ENCODE measurements at places on chromosomes 6 and 20.

- DNase-seq = no peak
These were observed 79.7 kb downstream of the EDN1 start for GRCh38 chr6:12369781-12370262.

GRCh38 chr20:50338479-50339391, 148.1 kb downstream of the CEBPB start:
- peak; percentile 67 for DNase-seq

- DNase-seq = no peak
These were observed 293.0 kb upstream of the CNR1 start for GRCh38 chr6:88459189-88459588.

GRCh38 chr6:100152201-100152600, 158.2 kb upstream of the MCHR2 start:
- DNase-seq = no peak

GRCh38 chr20:15763366-15763765, 809.9 kb downstream of the KIF16B start:
- no peak for DNase-seq

GRCh38 chr20:46994341-46994740, 99.7 kb downstream of the EYA2 start:
- DNase-seq = no peak

DNA sequence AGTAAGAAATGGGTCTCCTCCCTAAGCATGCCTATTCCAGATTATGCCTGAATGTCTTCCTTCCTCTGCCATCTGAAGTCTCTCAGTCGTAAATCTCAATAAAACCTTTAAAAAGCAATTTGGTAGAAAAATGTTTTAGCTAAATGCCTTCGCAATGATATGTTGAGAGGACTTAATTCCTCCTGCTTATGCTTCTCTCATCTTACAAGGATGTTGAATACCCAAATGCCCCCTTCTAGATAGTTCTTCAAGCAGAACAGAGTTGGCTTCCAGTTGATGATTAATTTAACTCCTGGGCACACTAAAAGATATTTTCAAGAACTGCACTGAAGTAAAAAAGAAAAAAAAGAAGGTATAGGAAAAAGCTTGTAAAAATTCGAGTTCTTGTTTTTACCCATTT, 275.0 kb upstream of the SPTLC3 start:
- no peak for DNase-seq

DNA sequence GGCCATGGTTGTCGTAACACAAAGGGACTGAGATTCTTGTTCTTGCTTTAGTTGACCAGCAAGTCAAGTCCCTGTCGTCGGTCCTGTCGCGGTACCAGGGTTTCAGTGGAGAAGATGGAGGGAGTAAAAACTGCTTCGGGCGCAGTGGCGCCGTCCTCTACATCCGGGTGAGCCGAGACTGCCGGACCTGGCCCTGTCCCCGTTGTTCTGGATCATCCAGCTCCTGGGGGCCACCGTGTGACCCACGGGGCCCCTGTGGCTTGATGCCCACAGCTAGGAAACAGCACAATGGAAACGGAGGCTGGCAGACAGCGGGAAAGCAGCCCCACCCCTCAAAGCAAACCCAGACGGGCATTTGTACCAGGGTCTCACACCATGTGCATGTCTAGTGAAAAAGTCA, 15.0 kb downstream of the MTG2 start:
- DNase-seq = no peak

- no peak for DNase-seq
These were observed 52.9 kb upstream of the GPR31 start for GRCh38 chr6:167210375-167211294.

GRCh38 chr6:70398783-70399728, 14.3 kb upstream of the FAM135A start:
- DNase-seq = peak; percentile 13

DNA sequence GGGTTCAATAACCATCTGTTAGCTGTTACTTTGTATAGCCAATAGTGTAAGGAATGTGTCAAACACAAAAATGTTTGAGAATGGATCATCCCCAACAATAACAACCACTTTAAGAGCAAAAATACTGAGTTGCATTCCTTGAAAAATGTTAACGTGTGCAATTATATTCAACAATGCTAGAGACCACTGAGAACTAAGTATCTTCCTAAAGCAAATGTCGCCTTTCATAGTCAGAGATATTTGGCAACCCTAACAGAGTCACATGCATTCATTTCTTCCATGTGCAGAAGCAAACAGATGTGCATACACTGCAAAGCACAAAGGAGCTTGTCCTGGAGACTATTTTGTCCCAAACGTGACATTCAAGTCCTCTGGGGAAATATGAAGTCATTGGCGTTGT, 448.6 kb downstream of the GJA1 start:
- peak; percentile 74 for DNase-seq

- no peak for DNase-seq
These were observed 1.9 kb downstream of the FAM135A start for GRCh38 chr6:70415247-70415646.

GRCh38 chr20:10739134-10739533, 65.3 kb upstream of the JAG1 start:
- DNase-seq = no peak

DNA sequence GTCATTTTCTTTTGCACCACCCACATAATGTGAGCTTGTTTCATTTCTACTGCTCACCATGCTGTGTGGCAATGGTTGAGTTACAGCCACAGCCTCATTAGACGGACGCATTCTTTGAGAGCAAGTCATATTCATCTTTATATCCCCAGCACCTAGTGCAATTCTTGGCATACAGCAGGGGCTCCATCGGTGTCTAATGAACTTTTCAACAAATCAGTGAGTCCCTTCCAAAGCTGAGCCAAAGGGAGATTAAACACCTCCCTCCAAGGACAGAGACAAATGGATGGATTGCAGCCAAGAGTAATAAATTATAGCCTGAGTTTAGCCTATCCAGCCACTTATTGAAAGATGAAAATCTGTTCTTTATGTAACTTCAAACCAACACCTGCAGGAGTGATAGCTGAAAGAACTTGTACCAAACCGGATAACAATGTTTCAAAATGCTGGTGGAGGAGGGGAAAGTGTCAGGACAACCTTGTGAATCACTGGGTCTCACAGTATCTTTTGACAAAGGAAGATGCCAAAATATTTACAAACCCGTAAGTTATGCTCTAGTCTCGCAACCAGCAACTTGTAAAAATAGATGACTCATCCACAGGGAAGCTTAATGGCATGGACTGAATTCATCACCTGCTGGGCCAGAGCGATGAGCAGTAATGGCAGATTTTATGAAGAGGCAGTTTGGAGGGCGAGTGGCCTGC, 139.0 kb downstream of the PXDC1 start:
- peak; percentile 95 for DNase-seq

DNA sequence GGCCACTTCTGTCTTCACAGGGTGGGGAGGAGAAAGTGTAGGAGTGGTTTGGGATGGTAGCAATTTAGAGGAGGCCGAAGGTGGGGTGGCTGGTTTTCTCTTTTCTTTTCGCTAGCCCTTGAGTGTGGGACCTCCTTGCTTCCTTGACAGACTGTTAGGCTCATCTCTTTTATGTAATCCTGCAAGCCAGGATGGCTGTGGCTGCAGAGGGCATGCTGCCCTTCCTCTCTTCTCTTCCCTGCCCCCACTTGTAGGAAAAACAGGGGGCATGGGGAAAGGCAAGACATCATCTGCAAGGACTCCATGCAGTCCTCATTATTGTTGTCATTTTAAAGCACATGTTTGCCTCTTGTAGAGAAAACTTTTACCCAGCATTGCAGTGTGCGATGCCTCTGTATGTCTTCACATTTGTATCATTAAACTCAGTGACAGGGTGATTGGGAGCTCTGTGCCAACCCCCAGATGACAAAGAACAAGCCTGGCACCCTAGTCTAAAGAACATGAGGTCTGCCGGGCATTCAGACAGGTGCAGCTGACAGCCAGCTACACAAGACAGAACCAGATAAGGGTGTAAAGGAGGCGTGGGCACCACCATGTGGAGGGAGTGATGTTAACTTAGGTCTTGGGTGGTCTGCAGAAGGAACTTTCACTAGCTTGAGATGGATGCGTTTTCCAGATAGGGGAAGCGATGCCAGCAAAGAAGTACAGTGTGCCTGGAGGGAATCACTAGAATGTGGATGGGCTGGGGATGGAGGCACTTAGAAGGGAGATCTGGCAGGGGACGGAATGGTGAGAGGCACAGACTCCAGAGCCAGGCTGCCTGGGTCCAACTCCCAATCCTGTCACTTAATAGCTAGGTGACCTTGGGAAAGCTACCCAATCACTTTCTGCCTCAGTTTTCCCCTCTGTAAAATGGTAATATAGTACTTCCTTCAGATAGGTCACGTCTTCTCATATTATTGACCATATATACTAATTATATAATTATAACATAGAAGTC, 207.6 kb downstream of the TBC1D7 start:
- no peak for DNase-seq

DNA sequence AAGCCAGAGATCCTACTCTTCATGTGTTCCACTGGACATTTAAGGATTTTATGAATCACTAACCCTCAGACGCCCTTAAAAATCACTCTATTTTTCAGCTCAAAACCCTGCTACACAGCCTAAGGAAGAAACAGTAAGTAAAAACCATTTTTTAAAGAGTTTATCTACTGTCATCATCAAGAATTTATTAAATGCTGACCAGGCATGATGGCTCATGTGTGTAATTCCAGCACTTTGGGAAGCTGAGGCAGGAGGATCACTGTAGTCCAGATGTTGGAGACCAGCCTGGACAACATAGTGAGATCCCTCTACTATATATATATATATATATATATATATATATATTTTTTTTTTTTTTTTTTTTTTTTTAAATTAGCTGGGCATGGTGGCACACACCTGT, 124.2 kb upstream of the ID4 start:
- no peak for DNase-seq

GRCh38 chr6:26170181-26170580, 83.0 kb downstream of the HFE start:
- DNase-seq = no peak

DNA sequence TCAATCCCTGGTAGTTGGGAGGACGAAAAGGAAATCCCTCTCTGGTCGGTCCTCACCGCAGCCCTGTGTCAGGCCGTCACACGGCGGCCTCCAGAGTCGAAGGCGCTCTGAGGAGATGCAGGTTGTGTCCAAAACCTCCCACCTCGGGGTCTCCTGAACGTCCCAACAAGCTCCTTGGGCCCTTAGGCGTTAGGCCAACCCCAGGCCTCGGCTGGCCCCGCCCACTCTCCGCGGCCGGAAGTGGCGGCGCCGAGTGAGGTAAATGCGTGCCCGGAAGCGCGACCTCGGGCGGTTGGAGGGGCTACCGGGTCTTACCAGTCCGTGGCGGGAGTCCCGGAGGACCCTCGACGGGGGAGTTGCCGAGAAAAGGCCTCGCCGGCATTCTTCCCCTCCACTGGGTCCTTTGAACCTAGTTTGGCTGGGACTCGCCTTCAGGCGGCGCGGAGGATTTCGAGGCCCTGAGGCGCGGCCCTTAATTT, at the start of gene TDRD6:
Gene TDRD6, plus strand, starts transcription at position 267 of the 479 bp plus-strand sequence. CDS start 244 bp downstream, outside the sequence.
- DNase-seq = no peak

GRCh38 chr20:61331543-61331942, 79.5 kb downstream of the CDH4 start:
- no peak for DNase-seq

GRCh38 chr6:130269969-130270635, 47.4 kb upstream of the SAMD3 start:
- no peak for DNase-seq

DNA sequence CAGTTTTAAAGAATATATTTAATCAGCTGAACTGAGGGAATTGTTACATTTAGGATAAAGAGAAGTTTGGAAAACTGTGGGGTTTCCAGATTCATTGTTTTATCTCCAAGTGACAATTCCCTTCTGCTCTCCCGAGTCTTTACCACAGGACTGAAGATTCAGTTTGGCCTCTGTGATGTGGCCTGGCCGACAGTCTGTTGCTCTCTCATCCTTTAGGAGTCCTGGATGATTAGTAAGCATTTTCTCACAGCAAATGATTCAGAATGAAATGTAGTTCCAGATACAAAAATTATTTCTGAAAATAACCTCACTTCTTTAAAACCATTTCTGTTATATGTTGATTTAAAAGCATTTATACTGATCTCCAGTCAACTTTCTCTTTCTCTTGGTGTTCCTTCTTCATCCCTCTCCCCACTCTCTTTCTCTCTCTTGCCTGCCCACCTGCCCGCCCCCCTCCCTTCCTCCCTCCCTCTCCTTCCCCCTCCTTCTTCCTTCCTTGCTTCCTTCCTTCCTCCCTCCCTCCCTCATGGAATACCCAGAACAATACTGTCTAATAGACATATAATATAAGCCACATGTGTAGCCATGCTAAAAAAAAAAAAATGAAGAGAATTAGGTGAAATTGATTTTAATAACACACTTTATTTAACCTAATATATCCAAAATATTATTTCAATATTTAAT, 254.9 kb downstream of the PRL start:
- peak; percentile 79 for DNase-seq

- DNase-seq = peak; percentile 37
These were observed 375.0 kb downstream of the CDC5L start for GRCh38 chr6:44762496-44762895.

GRCh38 chr6:85362652-85363310, 87.1 kb upstream of the NT5E start:
- peak; percentile 28 for DNase-seq

- peak; percentile 40 for DNase-seq
These were observed 96.1 kb downstream of the VEGFA start for GRCh38 chr6:43865932-43866645.

- peak; percentile 59 for DNase-seq
These were observed 174.4 kb upstream of the RIN2 start for GRCh38 chr20:19583532-19584175.

GRCh38 chr6:151380848-151381205, 10.5 kb downstream of the ZBTB2 start:
- no peak for DNase-seq

DNA sequence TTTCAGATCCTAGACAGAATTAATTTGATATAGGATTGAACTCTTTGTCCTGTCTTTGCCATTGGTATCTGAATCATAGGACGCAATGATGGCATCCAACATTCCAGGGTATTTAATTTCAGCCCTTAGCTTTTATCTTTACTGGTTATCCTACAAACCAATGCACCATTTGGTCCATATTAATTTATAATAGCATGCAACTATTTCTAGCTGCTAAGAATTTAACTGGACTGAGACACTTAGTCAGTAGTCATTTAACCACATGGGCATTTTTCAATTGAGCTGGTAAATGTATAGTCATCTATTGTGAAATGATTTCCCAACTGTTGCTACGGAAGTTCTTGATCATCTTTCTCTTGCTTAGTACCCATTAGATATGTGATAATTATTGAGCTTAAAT, 141.1 kb downstream of the CD164 start:
- DNase-seq = peak; percentile 86

DNA sequence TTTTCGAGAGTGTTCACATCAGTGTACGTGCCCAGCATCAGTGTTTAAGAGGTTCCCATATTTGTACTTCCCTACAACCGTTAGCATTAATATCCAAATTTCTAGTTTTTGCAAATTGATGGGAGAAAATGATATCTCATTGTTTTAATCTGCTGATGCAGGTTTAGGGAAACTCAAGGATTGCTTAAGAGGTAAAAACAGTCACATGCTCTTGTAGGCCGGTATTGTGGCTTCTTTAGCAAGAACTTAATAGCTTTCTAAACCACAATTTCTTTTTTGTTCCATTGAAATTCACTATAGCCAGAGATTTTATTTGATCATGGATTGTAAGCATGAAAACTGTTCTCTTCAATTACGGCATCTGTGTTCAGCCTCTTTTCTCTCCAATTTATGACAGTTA, 29.5 kb downstream of the BEND6 start:
- DNase-seq = peak; percentile 65

- DNase-seq = peak; percentile 78
These were observed 52.4 kb upstream of the RNF24 start for GRCh38 chr20:4067600-4068261.

Data from AG10803 (cell line).